ENCODE measurements at places on chromosomes 3 and 15.

DNA sequence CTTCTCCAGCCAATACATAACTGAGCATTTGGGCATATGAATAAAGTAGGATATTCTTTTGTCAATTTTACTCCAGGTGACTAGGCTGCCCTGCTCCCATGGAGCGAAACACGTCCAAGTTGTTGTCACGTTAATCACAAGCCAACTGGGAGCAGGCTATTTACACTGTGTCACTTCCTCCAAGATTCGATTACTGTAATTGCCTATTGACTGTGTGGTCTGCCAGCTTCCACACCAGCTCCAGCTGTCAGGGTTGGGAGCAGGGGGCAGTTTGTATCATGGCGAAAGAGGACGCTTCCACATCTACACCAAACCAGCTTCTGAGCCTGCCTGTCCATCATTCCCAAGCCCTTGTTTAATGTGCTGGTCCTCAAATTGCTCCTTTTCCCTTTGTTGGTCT, 89.2 kb upstream of the RORA start:
- DNase-seq: no peak

DNA sequence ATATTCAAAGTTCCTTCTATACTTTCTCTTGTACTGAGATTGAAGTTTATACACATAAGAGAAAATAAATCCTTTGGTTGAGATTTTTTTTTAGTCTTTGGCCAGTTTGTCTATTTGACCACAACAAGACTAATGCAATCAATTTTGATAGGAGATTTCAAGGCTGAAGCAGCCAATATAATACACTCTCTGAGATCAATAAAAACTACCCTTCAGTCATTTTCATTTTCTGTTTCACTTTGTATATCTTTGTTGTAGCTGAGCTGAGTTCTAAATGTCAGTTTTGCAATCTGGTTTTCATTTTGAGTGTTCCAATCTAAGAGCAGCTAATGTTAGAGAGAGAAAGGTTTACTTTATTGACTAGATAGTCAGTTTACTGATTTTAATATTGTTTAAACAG, 623.8 kb upstream of the ROBO1 start:
- DNase-seq: no peak

GRCh38 chr15:39125226-39125625, 455.7 kb upstream of the THBS1 start:
- no peak for DNase-seq

DNA sequence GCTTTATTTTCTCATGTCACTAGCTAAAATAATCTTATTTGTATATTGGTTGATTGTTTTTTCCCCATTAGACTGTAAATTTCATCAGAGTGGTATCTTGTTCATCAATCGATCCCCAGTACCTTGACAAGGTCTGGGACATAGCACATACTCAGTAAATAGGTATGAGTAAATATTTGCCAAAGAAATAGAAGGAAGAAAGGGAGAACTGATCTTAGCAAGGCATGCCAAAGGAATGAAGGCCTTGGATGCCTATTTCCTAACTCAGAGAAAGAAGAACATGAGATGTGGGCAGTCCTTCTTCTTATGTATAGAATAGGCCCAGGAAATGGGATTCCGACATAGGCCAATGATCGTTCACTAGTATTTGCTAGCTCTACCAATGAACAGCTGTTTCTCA, 54.7 kb downstream of the ISL2 start:
- DNase-seq: no peak

DNA sequence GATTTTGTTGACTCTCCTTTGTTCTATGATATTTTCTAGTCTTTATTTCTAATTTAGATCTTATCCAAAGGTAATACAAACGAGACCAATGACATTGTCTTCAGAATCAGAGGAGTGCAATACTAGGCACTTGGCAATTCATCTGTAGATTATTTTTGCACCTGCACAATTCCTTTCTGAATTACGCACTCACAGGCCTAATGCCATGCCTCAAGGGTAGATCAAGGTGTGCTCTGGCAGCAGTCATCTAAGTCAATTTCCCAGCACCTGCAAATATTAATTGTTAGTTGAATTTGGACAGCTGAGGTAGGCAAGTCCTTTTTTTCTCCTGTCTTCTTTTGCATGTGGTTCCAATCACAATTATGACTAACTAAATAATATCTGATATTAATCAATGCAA, 653.2 kb downstream of the ROBO2 start:
- DNase-seq: no peak

DNA sequence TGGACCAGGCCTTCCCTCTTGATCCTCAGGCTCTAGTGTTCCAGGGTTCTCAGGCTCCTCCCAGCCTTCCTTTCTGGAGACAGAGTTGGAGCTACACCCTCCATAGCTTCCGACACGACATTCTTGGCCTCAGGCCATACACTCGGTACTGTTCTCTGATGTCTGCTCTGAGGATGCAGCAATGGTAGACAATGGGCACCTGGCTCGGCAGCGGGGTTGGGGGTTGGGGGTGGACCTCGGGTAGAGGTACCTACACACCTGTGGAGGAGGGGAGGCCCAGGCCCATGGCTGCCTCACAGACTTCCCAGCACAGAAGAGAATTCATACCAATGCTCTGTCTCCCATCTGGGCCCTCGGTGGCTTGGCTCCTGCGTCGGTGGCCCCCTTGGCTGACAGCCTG, 21.4 kb downstream of the CCDC13 start:
- no peak for DNase-seq

- no peak for DNase-seq
Measured at GRCh38 chr3:184018424-184018973, 815 bp upstream of the ABCC5 start.

DNA sequence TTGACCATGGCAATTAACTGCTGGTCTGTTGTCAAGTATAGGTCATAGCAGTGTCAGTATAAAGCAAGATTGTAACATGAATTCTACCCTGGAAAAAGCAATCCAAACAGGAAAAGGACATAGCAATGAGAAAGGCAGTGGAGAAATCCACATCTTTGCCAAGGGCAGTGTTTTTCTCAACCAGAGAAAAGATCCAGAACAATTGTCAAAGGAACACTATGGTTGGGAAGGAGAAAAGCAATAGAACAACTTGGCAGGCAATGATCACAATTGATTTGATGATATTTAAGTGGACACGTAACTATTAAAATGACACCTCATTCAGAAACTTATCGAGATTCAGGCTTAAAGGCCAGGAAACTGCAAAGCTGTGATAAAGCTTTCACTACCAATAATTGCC, 271.1 kb downstream of the DIPK2A start:
- no peak for DNase-seq

- no peak for DNase-seq
Measured at GRCh38 chr3:164332831-164333802, 745.2 kb downstream of the SI start.

DNA sequence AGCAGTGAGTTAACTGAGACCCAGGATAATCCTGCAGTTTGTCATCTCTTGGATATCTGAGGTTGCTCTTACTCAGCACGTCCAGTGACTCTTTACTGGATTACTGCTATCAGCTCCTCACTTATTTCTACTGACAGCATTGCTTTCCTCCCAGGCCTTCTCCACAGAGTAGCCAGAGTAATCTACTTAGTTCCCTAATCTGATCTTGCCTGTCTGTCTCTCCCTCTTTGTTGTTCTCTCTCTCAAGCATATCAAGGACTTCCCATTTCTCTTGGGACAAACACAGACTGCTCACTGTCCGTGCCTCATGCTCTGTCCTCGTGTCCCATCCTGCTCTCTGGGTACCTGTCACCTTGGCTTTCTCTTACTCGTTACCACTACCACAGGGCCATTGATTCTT, 376.2 kb downstream of the FEZF2 start:
- DNase-seq: no peak

DNA sequence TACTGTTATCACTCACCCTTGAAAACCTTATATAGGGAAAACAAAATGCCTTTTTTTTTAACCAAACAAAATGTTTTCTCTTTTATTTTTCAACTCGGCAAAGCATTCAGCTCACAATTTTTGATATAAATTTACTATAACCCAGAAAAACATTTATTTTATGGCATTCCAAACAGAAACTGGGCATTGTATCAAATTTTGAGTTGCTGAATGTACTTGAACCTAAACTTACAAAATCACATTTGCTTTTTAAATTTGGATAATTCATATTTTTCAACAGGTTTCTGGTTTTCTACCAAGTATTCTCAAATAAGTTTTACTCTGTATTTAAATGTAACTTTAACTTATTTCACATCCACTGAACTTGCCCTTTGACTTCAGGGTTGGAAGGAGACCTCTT, 405.6 kb downstream of the GRM7 start:
- no peak for DNase-seq

DNA sequence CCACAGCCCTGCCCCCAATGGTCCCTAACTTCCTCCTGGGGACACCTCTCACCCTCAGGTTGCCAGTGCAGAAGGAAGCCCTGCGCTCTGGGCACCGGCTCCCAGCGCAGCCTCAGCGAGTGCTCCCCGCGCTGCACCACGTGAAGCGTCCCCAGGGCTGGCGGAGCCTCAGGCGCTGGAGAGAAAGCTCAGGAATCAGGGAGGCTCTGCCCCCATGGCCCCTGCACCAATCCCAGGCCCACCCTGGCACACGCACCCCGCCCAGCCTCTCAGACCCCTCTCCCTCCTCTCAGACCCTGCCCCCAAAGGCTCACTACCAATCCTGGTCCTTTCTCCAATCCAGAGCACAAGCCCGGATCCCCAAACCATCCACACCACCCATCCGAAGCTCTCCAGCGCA, 6.9 kb downstream of the COL7A1 start:
- no peak for DNase-seq

GRCh38 chr3:32177702-32178198, 60.7 kb upstream of the CMTM8 start:
- DNase-seq: peak; percentile 5

- DNase-seq: no peak
Measured at GRCh38 chr3:196894557-196895295, 27.0 kb downstream of the SENP5 start.

GRCh38 chr15:97979140-97979520, 18.6 kb downstream of the ARRDC4 start:
- DNase-seq: no peak

GRCh38 chr3:117400303-117400702, 690.7 kb downstream of the TUSC7 start:
- no peak for DNase-seq

- DNase-seq: no peak
Measured at GRCh38 chr3:48535578-48535977, 21.0 kb downstream of the PFKFB4 start.

GRCh38 chr3:49942651-49943050, 2.7 kb downstream of the RBM6 start:
- no peak for DNase-seq

- DNase-seq: no peak
Measured at GRCh38 chr15:73754461-73754860, 1.3 kb upstream of the INSYN1 start.

DNA sequence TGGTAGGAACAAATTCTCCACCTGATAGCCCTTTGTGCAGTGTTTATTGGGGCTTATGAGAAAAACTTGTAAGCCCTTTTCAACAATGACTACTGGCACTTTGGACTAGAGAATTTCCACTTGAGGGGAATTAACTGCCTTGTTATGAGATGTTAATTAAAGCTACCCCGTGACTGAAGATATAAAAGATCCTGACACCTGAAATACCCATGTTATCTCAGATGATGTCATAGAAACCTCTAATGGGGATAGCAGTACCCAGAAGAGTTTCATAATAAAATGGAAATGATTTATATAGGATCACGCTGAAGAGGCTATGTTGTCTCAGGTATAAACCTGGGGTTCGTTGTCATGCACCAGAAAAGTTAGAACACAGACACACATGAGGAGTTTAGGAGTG, 14.5 kb upstream of the STAC start:
- no peak for DNase-seq

GRCh38 chr3:187292631-187293515, 1.3 kb upstream of the MASP1 start:
- DNase-seq: no peak

- no peak for DNase-seq
Measured at GRCh38 chr15:80568876-80569605, 126.1 kb upstream of the ABHD17C start.

DNA sequence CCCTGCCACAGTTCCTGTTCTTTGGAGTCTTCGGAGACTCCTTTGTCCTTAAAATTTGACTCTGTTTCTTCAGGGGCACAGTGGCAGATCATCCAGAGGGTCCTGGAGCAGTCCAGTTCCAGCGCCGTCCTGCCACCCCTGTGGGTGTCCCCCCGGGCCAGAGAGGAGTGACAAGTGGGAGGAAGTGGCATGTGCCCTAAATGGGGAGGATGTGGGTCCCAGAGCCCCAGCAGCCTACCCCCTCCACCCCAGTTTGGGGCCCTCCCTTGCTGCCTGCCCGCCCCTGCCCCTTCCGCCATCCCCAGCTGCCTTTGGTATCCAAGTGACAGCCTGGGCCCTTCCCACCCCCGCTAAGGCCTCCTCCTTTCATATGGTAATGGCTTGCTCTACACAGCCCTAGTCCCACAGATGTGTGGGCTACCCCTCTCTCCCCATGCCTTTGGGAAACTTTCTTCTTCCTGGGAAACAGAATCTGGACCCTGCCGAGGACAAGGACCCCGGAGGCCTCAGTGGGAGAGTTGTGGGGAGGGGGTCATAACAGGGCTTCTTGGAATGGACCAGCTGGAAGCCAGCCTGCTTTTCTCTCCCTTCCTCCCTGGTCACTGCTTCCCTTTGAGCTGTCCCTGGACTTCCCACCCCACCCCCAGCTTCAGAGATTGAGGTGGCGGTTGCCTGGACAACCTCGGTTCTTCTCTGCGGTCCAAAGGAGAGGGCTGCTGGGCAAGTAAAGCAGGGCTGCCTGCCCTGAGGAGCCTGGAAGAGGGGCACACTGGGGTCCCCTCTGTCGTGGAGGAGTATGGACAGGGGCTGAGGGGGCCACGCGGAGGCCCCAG, 43.2 kb downstream of the KLHL25 start:
- no peak for DNase-seq

- DNase-seq: peak; percentile 82
Measured at GRCh38 chr3:162525066-162525742, 1028.6 kb downstream of the OTOL1 start.

DNA sequence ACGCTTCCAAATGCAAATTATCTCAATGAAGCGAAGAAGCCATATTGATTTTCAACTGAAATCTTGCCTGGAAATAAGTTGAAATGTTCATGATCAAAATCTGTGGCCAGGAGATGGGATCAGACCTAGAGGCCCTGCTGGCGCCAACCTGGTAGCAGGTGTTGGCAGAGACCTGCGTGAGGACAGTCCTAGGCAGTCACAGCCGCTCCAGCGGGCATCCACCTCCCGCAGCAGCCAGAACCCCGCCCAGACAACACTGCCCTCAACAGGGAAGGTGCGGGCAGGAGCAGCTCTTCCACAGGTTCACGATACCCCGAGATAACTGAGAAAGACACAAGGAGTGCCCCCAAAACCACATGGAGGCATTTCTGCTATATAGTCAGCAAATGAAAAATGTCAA, 145.3 kb downstream of the XXYLT1 start:
- no peak for DNase-seq

GRCh38 chr15:60396560-60396957, 1.2 kb downstream of the ANXA2 start:
- DNase-seq: no peak

DNA sequence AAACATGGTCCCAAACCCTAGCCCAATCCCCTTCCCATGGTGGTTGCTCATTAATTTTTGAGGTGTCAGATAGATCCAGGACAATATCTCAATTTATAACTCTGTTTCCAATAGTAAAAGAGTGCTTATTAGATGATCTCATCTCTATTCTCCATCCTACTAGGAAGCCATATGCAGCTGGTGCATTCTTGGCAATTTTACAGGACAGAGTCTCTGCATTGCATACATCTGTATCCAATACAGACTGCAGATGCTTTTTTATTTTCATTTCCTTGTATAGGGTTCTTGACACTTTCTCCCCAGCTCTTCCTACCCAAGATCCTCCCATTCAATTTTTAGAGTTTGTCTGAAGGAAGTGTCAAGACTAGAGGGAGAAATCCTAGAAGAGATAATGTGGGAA, 194.8 kb upstream of the DPH6 start:
- peak; percentile 67 for DNase-seq

Measured in AG04449 (cell line).